ENCODE measurements at places on chromosomes 6 and 20.

DNA sequence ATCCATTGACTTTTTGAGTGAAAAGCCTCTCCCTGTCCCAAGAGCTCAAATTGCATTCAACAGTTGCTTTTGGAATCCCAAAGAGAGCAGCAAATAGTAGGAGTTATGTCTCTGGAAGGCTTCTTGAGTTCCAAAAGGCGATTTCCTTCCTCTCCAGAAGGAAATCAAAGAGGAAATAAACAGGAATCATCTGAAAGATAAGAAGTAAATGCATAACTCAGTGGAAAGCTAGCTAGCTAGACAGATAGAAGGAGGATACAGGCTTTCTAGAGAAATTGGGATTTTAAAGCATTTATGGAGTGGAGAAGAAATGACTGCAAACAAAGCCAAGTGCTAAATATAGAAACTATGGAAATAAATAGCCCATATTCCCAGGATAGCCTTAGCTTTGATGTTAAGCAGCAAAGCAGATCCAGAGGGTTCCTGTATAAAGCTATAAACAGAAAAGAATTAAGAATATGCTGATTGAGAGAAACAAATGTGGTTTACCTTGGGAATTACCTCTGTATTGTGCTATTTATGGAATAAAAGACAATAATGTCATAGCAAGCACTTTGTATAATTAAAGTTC, 214.7 kb downstream of the PLCB1 start:
- DNase-seq: no peak

- DNase-seq: peak; percentile 68
Observed at GRCh38 chr20:5786930-5787795, 37.0 kb downstream of the SHLD1 start.

DNA sequence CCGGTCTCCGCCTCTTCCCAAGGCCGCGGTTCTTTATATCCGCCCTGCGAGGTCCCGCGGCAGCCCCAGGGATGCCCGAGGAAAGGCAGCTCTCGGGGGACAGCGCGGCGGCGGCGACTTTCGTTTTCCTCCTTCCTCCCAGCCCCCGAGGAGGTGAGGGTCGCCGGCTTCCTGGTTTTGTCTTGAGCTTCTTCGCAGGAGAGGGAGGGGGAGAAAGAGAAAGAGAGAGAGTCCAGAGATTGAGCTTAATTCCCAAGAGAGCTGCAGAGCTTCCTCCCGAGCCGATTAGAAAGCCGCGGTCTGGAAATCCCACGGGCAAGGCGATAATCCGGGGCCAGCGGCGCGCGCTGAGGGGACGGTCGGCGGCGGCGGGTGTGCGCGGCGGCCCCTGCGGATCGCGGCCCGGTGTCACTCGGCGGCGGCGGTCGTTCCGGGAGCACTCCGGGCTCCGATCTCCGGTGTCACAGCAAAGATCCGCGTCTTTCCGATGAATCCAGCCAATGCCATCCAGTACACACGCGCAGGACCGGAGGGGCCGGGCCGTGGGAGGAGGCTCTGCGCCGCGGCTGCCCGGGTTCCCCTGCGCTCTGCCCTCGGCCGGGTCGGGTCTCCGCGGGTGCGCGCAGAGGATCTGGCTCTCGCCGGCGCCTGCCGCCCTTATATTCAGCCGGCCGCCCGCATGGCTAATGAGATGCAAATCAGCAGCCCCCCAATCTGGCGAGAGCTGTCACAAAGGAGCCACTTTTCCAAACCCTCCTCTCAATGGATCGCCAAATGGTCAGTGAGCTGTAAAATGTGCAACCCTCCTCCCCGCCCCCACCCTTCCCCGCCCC, at the start of gene DLL1:
DLL1 (minus strand) TSS at position 783 of the 833 bp plus-strand sequence. CDS start 939 bp downstream, outside the sequence.
- DNase-seq: no peak

- no peak for DNase-seq
Observed at GRCh38 chr6:445571-446417, 54.2 kb downstream of the IRF4 start.

Data from fibroblast of the conjunctiva (primary cell).